ENCODE measurements at places on chromosomes 6 and 20. TPM values are rescaled to one million over a fixed set of nuclear protein-coding genes. Genes with fewer than 3 reads are reported as not detected.
A peak's percentile ranks its signal among the peaks of the same experiment; 100 is the strongest.

- DNase-seq: no peak
Observed at GRCh38 chr6:6366803-6367202, 46.3 kb upstream of the F13A1 start.

GRCh38 chr6:77930952-77931351, 278.1 kb downstream of the MEI4 start:
- no peak for DNase-seq

Gene MEI4
- polyA plus RNA-seq: 0.04 TPM

GRCh38 chr6:20879526-20879925, 345.3 kb downstream of the CDKAL1 start:
- no peak for DNase-seq

- DNase-seq: no peak
Observed at GRCh38 chr6:51654647-51655046, 432.8 kb downstream of the PKHD1 start.

DNA sequence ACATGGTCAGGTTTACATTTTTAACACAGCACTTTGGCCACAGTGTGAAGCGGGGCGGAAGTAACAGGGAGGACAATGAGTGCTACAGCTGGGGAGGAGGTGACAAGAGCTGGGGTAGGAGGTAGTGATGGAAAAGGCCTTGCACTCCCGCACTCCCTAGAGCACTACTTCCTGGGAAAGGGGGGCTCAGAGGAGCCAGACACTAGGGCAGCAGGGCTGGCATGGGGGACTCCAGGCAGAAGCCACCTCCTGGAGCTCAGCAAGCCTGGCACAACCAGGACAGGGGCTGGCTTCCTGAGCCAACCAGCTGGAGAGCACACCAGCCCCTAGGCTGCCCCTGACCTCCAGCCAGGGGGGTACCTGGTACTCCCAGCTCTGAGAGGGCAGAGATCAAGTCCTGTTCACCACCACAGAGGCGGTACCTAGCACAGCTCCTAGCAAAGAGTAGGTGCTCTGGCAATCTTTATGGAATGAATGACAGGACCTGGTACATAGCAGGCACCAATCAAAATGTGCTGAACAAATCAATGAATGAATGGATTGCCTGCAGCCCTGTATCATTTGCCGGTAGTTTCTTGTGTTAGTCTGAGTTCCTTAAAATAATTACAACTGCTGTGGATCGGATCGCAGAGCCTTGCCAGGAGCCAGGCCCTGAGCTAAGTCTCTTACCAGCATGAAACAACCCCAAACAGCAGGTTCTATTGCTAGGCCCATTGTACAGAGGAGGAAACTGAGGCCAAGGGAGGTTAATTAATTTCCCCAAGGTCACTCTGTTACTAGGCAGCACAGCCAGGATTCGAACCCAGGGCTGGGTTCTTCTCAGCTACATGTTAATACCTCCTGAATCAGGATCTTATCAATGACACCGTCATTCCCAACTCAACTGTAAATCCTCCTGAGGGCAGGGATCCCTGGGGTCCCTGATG, 15.5 kb downstream of the NOL4L start:
- DNase-seq: peak; percentile 0

Gene ABT1
- 12.0 TPM for polyA plus RNA-seq

GRCh38 chr6:151089978-151090377, 149.8 kb upstream of the AKAP12 start:
- DNase-seq: no peak

Gene SRMS
- polyA plus RNA-seq: not detected

GRCh38 chr20:60349418-60349817, 391.2 kb downstream of the CDH26 start:
- DNase-seq: no peak

Gene ATF6B
- 43.6 TPM for polyA plus RNA-seq

Gene NOX3
- polyA plus RNA-seq: not detected

Gene CYP39A1
- polyA plus RNA-seq: 1.8 TPM

Gene CRYBG1
- 5.4 TPM for polyA plus RNA-seq

DNA sequence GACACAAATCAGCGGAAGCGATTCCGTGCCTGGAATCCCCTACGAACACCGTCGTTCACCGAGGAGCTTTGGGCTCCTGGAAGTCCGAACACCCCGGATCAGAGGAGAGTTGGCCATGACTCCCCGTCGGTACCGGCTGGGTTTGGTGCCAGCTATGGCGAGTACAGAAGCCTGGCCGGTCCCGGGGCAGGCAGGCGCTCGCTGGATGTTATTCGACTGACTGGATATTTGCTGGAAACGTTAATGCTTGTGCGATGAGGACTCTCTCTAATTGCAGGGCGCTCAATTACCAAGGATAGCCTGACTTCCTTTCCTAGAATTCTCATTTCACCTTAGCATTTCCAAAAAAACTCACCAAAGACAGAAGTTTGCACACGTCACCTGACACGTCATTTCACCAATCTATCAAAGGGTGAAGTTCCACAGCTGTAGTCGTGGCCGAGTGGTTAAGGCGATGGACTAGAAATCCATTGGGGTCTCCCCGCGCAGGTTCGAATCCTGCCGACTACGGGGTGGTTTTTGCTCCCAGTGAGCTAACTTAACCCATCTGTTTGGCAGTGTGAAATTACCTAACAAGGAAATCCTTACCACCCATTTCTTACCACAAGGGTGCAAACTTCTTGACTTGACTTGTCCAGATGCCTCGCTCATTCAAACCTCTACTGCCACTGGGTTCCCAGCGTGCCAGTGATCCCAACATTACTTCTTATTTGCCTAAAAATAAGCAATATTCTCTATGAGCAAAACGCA, 22.7 kb upstream of the ZNF184 start:
- DNase-seq: peak; percentile 76

- no peak for DNase-seq
Observed at GRCh38 chr6:10861086-10861485, 20.8 kb downstream of the GCM2 start.

DNA sequence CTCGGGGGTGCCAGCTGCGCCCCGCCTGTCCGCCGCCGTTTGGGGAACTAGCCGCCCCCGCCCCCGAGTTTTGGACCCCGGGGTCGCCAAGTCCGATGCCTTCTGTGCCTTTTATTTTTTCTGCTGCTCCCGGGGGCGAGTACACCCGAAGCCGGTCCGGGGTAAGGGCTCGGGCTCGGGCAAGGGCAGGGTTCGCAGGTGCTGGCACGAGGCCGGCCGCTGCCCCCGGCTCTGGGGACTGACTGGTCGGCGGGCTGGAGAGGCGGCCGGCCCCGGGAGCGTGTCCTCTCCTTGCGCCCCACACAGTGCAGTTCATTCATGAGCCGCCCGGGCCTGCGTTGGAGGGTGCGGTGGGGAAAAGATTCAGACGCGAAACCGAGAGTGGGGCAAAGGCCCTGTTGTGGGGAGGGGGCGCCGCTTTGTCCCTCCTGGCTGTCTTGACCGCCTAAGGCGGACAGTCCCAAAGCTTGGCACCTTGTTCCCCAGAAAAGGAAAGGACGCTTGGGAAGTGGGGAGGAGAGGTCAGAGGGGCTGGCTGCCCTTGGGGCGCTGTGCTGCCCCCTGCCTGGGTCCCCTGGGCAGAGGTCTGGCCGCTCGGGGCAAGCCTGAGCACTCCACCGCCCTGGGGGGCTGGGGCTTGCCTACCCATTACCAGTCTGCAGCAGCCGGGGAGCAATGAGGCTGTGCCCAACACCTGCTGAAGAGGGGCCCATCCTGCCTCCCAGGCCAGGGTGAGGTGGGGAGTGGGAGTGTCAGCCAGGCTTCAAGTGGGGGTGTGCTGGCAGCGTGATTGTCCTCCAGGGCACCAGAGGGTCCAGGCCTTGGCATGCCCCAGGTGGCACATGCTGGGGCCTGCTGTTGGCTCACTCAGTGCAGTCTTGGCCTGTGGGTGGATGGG, 915 bp downstream of the TMEM63B start:
- DNase-seq: peak; percentile 39

- DNase-seq: no peak
Observed at GRCh38 chr20:46126440-46127056, 8.4 kb downstream of the CD40 start.

DNA sequence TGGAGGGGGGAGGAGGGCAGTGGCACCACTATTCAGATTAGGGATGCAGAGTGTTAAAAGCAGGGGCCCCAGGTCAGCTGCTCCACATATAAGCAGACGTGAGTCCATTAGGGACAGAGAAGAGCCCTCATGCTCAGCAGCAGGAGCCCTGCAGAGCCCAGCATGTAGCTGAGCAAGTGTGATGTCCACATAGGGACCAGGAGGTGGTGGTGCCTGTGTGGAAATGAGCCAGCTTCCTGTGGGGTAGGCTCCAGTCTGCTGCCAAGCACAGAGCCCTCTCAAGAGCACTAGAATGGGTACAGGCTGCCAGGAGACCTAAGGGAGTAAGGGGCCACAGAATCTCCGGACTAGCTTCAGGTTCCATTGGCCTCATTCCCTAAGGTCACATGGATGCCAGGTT, 57.9 kb upstream of the MLN start:
- DNase-seq: no peak

Gene ACTL10
- polyA plus RNA-seq: 0.69 TPM

DNA sequence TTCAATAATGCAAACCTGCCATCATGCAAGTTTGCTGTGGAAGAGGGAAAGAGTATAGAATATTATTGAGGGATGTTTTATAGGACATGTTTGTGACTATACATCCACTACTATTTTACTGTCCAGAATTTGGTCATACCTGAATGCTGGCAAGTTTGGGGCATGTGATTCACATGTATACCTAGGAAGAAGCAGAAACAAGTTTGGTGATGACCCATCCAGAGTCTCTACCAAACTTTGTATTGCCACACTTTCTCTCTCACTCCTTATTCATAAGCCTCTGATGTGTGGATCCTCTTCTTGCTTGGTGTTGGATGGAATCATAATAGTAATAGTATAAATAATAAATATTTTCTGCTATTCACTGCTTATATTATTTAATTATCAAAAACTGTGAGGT, 108.5 kb upstream of the FLRT3 start:
- DNase-seq: no peak

DNA sequence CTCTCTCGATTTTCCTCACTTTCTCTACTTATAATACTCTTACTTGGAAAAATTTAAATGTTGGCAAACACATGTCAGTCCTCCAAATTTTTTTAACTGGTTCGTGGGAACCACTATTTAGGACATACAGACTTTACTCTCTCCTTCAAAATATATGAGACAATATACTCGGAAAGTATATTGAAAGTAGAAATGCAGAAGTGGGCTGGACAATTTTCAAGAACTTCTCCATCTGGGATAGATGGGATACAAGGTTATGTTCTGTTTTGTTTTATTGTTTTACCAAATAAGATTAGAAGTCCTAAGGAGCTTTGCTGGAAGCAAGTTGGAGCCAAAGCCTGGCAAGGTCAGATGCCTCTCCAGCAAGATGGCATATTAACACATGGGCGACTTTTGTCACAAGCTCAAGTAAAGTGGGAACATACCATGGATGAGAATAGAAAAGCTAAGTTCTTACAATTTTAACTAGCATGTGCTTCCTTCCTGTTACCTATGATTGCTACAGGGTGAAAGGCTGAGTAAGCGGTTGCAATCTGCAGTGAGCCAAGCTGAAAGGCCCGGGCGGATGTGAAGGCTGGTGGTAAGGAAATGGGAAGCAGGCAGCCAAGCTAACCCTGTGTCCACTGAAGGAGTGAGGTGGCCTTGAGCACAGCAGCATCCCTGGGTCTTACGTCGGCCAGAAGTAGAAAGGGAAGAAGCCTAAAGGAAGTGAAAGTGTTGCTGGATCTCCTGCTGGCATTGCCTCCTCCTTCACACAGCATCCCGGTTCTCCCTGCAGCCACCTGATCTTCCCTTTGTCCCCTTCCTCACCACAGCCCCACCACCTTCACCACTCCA, 7.1 kb downstream of the MAP3K5 start:
- peak; percentile 68 for DNase-seq

Gene RPS21
- 1,535 TPM for polyA plus RNA-seq

GRCh38 chr6:5827056-5827904, 179.4 kb downstream of the NRN1 start:
- peak; percentile 41 for DNase-seq

Gene SDCBP2
- 1.7 TPM for polyA plus RNA-seq

DNA sequence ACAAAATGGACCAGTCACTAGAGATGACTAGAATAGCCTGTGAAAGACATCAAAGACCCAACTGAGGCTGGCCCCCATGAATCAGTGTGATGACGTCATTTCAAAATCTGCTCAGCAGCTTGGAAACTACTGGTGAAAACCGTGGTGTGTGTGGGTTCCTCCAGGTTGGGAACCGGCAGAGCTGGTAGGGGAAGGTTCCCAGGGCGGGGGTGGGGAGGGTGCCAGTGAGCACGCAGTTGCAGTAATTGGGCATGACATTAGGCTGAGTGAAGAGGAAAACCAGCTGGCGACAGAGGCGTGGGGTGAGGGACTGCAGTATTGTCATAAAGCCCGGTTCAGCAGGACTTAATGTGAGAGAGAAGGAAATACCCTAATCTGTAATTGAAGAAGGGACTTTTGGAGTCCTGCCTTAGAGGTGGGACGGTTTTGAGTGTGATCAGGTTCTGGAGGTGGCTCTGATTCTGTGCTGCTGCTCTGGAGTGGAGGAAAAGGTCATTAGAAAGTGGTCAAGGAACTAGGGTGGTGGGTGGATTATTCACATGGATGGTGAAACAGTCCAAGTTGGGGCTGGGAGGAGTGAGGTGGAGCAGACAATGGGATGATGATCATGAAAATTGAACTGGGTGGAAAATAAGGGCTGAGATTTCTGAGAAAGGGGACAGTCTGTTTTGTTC, 52.0 kb upstream of the MTHFD1L start:
- peak; percentile 59 for DNase-seq

- DNase-seq: no peak
Observed at GRCh38 chr6:10532392-10532791, 11.2 kb downstream of the GCNT2 start.

Data from muscle of leg (tissue), 16 donors.